CD4-positive, alpha-beta T cell treated with Interleukin-21 for 1 hour (primary cell): ENCODE measurements at places on chromosomes 12 and 14.
A peak's percentile ranks its signal among the peaks of the same experiment; 100 is the strongest.

DNA sequence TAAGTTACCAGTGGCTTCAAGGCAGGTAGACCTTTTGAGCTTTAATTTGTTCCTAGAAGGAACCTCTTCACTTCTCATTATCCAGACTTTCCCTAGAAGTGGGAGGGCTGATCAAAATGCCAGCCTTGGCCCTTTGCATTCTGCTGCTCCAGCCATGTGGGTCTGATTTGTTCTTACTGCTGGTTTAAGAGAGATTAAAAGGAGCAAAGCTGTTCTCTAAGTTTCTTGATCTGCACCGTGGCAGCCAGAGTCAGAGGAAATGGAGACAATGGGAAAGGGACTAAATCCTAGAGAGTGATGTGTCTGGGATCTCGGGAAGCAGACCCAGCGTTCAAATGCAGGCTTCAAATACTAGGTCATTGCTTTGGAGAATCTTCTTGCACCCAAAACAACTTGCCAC lies 759.7 kb downstream of the DIO2 start:
- DNase-seq = no peak

DNA sequence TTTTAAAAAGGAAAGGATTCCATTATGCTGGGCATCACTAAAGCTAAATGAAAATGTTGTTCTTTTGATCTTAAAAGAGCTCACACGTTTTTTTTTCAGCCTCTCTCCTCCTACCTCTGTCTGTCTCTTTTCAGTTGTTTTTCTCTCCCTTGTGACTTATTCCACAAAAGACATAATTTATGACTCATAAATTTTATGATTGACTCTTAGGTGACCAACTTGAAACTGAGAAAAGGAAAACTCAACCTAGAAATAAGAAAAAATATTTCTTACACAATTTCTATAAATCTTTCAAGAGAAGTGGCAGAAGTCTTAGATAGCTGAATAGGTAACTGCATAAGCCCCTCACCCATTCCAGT lies 227.7 kb upstream of the DDHD1 start:
- no peak for DNase-seq

DNA sequence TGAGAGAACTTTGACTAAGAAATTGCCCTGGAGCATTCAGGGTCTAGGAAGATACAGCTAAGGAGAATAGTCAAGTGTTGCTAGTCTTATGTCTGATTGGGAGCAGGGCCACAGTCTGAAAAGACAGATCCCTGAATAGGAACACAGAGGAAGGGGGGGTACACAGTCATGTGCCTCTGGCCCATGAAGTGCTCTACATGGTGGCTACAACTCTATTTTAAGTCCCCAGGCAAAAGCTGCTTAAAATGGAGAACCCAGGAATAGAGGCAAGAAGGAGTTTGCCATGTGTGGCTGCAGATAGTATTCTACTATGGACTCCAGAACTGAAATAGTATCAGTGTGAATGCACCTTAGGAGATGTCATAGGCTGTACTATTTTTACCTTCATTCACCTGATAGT lies 118.0 kb upstream of the NPAS3 start:
- no peak for DNase-seq

DNA sequence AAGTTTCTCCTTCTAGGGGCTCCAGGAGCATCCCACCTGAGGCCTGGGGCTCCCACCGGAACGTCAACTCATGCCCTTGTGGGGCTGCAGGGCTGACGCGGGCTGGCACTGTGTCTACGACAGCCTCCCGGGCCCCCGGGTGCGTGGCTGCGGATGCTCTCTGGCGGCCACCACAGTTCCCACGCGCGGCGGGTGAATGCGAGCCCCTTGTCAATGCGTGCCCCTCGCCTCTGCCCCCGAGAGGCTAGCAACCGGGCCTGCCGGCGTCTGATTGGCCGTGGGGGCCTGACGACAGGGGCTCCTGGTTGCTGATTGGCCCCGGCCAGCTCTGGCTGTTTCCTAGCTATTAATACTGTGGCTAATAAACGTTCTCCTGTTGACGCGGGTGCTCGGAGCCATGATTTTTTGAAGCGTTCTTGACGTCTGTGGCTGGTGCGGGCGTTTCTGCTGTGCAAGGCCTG lies 1.8 kb upstream of the MEG3 start:
- DNase-seq = no peak

DNA sequence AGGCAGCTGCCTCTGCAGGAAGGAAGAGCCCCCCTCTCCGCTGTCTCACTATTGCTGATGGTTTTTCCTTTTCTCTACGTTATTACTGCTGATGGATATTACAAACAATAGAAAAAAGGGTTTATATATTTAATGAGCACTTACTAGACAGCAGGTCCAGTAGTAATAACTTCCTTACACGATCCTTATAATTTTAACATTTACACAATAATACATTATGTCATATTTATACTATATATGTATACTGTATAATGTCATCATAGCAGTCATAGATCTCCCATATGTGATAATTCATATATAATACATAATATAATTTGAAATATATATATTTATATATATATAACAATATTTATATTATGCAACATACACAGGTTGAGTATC lies 92.4 kb downstream of the KSR2 start:
- DNase-seq = no peak

DNA sequence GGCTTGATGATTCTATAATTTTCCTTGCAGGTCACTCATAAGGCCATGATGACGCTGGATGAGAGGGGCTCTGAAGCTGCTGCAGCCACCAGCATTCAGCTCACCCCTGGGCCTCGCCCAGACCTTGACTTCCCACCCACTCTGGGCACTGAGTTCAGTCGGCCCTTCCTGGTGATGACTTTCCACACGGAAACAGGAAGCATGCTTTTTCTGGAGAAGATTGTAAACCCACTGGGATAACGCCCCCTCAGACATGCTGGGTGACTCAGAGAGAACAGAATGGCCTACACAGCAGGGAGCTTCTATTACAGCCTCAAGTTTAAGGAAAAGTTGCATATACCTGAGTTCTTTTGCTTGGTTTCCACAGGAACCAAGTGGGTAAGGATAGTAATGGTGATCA lies 34.3 kb downstream of the SERPINA3 start:
- no peak for DNase-seq

GRCh38 chr14:77133720-77134338 lies 7.8 kb downstream of the ZDHHC22 start:
- DNase-seq = peak; percentile 47

GRCh38 chr14:87185961-87186560 lies 806.9 kb downstream of the GALC start:
- DNase-seq = no peak
